ENCODE measurements at places on chromosomes 1 and 21. TPM values are rescaled to one million over a fixed set of nuclear protein-coding genes. Genes with fewer than 3 reads are reported as not detected.

DNA sequence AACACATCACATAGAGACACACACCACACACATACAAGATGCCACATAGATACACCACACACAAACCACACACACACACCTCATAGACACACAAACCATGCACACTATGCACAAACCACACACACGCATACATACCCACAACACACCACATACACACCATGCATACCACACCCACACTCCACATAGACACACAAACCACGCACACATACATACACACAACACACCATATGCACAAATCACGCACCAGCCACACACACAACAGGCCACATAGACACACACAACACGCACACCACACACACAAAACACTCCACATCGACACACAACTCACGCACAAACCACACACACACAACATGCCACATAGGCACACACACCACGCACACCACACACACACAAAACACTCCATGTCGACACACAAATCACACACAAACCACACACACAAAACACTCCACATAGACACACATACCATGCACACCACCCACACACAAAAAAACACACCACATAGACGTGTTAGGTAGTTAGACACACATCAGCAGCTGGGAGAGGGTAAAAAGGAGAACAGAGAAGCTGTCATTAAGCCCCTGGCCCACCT, 49.5 kb upstream of the SLC19A1 start:
- DNase-seq = no peak

GRCh38 chr21:33261635-33262034, 4.5 kb upstream of the IL10RB start:
- DNase-seq = peak; percentile 65

DNA sequence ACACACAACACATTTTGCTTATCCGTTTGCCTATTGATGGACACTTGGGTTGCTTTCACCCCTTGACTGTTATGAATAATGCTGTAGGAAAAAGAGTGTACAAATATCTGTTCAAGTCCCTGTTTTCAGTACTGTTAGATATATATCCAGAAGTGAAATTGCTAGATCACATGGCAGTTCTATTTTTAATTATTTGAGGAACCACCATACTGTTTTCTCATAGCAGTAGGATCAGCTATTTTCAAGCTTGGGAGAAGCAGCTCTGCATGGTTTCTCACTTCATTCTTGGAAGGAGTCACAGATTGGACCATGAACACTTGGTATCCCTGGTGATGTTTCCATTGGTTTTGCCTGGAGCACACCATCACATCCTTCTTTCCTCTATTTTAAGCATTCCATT, 114.4 kb upstream of the ZP4 start:
- DNase-seq = no peak

DNA sequence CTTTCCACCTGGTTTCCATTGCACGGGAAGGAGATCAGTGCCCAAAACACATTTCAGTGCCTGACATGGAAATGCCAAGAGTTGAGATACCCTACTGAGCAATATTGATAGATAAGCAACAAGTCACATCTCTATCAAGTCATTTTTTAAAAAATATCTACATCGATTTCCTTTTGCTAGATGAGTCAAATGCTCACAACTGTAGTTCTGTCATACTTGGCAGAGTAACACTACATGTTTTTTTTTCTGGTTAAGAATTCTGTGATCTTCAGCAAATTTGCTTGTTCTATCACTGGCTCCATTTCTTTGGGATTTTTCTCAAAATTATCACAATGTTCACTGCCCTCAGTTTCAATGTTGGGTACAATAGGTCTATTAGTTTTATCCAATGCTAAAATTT, 145.4 kb downstream of the ZC3H11B start:
- no peak for DNase-seq

- DNase-seq = peak; percentile 7
Observed at GRCh38 chr21:16976193-16976592, 536.6 kb upstream of the CXADR start.

DNA sequence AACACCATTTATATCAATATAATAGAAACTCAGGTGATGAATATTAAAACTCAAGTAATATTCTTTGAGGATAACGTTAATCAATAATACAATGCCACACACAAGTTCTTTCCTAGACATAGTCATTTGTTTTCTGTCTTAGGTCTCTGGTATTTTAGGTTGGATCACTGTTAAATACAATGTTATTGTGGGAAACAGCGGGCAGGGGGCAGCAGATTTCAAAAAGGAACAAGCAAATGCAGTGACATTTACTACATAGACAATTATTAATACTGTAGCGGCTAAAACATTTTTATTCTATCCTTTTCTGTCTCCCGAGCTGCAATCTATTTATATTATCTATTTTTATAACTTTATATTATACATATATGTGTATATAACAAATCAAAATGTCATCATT, 186.4 kb upstream of the ZNHIT6 start:
- DNase-seq = peak; percentile 52

DNA sequence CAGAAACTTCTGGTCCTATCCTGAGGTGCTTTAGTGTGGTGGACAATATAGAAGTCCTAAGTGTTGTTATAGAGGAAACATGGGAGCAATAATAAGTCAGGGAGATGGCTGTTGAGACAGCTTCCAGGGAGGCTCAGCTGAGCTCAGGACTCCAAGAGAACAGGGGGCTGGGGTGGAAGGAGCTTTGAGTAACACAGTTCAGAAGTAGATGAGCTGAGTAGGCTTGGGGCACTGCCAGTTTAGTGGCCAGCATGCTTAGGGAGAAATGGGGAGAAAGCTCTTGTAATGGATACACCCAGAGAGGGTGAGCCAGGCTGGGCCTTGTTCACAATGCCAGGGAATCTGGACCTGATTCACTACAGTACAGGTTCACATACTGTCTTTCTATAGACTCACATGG, 201.6 kb downstream of the DAB1 start:
- DNase-seq = no peak

DNA sequence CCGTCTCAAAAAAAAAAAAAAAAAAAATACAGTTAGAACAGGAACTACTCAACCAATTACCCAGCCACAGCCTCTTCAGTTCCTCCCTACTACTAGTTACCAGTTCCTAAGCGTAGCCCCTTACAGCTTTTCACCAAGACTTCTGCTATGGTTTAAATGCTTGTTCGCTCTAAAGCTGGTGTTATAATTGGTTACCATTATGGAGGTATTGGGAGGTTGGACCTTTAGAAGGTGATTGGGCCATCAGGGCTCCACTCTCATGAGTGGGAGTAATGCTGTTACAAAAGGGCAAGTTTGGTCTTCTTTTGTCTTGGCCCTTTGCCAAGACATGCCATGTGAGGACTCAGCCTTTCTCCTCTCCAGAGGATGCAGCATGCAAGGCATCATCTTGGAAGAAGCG, 3.0 kb upstream of the SMPDL3B start:
- DNase-seq = no peak

AQP10 gene
- total RNA-seq = not detected

DNA sequence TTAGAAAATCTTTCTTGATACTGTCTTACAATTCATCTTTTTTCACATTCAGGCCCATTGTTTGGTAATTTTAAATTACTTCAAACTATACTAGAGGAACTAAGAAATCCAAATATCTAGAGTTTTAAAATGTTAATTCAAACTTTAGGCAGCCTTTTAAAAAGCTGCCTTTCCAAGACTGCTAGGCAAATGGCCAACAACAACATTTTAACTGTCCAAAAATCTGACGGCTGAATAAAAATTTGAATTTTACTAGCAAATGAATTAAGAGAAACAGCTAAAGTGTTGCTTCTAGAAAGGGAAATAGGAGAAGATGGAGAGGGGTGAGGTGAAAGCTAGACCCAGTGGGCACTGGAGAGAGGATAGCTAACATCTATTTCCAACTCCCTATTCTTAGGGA, 17.2 kb downstream of the DPYD start:
- no peak for DNase-seq

DNA sequence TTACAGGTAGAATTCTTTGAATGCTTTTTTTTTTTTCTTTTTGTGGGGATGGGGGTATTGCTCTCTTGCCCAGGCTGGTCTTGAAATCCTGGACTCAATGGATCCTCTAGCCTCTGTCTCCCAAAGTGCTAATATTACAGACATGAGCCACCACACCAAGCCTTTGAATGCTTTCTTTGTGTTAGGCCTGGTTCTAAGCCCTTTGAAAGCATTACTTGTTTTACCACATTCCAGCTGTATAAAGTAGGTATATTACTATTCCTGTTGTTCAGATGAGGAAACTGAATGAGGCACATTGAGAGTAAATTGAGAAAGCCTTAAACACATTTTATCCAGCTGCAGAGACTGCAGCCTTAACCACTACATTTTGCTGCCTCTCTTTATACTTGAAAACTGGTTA, 841.8 kb upstream of the ADGRL4 start:
- no peak for DNase-seq

FLG gene
- not detected for total RNA-seq

- DNase-seq = peak; percentile 41
Observed at GRCh38 chr1:36217670-36218069, 6.6 kb upstream of the THRAP3 start.

DNA sequence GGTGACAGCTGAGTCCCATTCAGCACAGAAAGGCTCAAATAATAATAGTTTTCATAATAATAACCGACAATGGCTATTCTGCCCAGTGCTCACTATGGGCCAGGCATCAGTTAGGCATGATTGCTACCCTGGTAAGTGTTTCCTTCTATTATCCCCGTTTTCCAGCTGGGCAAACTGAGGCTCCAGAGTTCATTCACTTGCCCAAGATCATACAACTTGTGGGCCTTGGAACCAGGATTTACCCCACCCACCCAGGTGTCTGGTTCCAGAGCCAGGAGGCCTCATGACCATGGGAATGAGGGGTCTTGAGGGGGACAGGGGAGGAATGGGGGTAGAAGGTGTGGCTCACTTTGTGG, 518 bp downstream of the PLOD1 start:
- no peak for DNase-seq

SYT6 gene
- not detected for total RNA-seq

DNA sequence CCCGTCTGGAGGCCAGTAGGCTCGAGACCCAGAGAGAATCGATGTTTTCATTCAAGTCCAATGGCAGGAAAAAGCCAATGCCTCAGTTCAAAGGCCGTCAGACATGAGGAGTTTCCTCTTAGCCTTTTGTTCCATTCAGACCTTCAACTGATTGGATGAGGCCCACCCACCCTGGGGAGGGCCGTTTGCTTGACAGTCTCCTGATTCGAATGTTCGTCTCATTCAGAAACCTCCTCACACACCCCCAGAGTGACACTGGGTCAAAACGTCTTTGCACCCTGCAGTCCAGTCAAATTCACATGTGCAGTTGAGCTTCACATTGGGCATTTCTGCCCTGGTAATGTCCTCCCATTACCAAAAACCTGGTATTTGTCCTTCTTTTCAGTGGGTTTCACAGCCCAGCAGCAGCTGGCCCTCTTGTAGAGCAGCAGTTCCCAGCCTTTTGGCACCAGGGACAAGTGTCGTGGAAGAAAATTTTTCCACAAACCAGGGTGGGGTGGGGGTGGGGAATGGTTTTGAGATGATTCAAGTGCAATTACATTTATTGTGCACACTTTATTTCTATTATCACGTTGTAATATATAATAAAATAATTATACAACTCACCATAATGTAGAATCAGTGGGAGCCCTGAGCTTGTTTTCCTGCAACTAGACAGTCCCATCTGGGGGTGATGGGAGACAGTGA, 40.1 kb downstream of the RSPH1 start:
- no peak for DNase-seq

GRCh38 chr1:79044974-79045650, 38.6 kb upstream of the ADGRL4 start:
- no peak for DNase-seq

- DNase-seq = no peak
Observed at GRCh38 chr1:93034397-93034796, 44.7 kb upstream of the MTF2 start.

UBXN10 gene
- not detected for total RNA-seq

WNT3A gene
- total RNA-seq = not detected

DNA sequence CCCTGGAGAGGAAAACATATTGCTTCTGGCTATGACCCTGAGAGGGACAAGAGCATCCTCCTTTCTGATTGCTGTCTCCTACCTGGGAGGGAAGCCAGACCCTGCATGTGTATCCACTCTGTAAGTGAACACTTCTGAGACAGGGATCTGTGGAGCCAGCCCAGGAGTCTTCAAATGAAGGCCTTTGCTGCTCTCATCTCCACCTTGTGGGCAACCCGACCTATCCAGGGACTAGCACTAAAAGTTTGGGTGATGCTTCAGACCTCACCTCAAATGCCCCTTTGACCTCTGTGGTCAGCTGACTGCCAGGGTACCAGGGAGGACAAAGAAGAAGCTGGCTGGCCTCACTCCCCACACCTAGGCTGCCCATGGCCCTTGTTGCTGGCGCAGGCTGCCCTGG, 64.7 kb downstream of the KCND3 start:
- DNase-seq = no peak

GRCh38 chr1:45752014-45752413, 1.6 kb upstream of the IPP start:
- DNase-seq = no peak

- DNase-seq = no peak
Observed at GRCh38 chr1:180515364-180515763, 13.0 kb upstream of the ACBD6 start.

LIN28A gene
- not detected for total RNA-seq

ERG gene
- not detected for total RNA-seq

DNA sequence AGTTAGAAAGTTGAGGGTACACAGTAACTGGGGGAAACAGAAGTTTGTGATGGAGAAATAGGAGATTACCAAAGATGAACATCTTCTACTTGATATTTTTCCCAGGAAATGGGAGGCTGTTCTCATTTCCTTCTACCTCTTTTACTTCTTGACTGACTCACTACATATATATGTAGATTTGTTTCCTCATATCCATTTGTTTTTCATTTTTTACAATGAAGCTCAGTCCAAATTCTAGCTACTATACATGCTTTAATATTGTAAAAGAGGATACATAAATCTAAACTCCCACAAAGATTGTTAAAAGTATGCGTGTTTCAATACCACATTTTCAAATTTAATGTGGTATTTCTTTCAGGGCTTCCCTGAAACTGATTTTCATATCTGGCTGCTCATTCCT, 366.6 kb upstream of the NCAM2 start:
- peak; percentile 2 for DNase-seq

Data from fibroblast of villous mesenchyme (primary cell).